ENCODE measurements at places on chromosomes 12 and 14.

GRCh38 chr14:103748534-103748857 lies 32.9 kb downstream of the ZFYVE21 start:
- no peak for DNase-seq

- DNase-seq, result no peak
These were observed 152.3 kb upstream of the DAAM1 start for GRCh38 chr14:59036134-59036533.

- no peak for DNase-seq
These were observed 34.6 kb upstream of the ANKRD9 start for GRCh38 chr14:102544046-102544746.

- no peak for DNase-seq
These were observed 19.1 kb upstream of the PGF start for GRCh38 chr14:74974364-74975058.

DNA sequence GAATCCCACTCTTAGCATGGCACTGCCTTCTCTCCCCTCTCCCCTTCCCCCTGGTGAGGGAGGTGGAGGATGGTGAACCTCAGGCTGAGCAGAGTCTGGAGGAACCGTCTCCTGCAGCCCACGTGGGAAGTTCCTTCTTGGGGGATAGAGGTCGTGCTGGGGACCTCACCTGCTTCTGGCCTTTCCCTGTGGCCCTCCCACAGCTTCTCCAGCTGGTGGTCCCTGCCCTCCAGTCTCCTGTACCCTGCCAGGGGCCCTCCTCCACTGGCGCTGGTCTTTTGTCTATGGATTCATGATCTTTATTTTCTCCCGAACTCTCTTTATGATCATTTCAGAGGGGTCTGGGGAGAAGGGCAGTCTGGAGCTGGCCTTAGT lies 9.0 kb upstream of the MTA1 start:
- no peak for DNase-seq

DNA sequence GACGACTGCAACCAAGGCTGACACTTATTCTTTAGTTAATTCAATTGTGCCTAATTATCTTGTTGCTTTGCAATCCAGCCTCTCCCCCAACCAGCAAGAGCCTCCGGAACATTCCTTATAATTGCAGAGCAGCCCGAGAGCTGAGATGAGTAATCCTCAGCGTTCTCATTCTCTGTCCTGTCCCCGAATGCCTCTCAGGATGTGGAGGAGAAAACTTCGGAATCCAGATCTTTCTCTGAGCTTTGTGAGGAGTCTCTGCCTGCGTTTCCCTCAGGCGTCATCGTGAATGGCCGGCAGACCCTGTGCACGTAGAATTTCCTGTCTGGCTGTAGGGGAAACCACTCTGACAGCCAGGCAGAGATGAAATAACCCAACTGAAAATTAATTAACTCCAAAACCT lies 160.5 kb upstream of the DIO3 start:
- no peak for DNase-seq

- no peak for DNase-seq
These were observed 93.5 kb upstream of the MED13L start for GRCh38 chr12:116370886-116371580.

DNA sequence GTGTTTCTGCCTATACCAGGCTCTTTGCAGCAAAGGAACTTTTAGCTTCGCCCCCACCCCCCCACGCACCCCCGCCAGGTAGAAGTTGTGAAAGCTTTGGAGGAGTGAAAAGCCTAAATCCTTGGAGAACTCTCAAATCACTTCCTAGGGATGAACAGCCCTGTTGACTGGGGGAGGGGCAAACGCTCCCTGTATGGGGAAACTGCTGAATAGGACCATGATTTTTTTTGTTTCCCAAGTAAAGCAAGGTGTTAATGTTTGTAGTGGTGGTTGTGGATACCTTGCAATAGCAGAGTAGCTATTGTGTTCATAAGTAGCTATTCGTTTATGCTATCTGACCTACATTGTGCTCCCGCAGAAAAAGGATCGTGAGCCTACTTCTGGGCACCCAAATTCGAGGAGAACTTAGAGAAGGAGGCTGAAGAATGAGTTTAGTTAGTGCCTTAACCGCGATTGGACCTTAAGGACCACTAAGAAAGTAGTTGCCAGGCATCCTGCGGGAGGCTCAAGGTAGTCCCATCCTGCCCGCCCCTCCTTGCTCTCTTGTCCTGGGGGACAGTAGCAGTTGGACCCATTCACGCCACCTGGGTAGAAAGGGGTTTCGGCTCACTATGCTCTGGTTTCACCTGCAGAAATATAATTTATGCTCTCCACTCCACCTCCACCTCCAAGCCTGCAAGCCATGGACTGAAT lies 901 bp upstream of the NFKBIA start:
- no peak for DNase-seq

DNA sequence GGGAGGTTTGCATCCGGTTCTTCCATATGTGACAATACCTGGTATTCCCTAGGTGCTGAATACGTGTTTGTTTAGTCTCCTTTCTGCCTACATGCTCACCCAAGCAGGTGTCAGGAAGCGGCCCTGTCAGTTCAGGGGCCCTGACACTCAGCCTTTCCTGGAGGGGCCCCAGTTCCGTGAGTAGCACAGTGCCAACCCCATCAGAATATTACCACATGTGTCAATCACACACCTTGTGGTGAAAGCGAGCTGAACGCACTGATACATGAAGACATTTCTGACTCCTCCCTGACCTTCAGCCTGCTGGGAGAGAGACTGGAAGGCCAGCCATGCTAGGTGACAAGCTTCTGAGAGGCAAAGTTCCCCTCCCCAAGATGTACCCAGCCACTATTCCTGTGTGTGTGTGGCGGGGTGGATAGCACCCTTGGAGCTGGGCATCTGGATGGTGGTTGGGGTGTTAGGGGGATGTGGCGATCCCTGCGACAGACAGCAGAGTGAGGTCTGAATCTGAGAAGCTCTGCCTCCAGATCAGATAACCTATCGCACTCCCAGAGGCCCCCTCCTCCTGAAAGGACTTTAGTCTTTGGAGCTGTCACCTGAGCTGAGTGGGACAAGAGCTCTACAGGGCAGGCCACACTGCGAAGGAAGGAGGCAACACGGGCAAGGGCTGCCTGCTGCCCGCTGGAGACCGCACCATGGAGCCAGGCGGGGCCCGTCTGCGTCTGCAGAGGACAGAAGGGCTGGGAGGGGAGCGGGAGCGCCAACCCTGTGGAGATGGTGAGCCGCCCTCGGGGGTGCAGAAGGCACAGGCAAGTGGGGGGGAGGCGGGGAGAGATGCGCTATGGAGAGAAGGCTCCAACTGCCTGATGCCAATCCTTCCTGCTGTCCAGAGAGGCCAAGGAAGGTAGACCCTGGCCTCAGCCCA lies at the start of gene SOAT2:
Gene SOAT2 (plus strand): TSS at position 604 of the 925 bp plus-strand sequence. CDS start 92 bp downstream, at position 696.
- no peak for DNase-seq

DNA sequence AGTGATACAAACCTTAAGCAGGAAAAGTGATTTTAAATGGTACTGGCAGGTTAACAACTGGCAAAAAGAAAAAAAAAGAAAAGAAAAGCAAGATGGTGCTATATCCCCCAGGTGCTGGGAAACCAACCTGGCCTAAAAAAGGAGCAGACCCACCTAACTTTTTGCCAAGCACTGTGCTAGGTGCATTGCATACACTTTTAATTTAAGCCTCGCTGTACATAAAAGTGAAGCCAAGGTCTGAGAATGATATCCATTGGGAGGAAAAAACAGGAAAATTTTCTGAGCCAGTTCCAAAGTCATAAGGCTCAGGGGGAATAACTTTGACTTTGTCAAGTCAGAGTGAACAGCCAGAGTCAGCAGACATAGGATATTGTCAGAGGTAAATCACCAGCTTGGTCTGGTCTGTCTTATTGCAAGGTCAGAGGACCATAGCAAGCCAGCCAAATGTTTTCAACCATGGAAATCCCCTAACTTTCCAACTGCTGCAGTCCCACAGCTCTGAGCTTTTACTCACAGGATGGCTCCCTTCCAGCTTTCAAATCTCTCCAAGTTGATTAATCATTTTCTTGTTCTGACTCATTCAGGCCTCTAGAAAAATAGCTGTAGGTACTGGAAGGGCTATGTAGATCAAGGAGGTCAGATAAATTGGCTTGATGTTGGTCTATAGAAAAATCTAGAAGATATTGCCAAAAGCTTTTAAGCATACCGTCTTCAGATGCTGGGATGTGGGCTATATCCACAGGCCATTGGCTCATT lies 412.9 kb downstream of the RAD51B start:
- DNase-seq, result no peak

DNA sequence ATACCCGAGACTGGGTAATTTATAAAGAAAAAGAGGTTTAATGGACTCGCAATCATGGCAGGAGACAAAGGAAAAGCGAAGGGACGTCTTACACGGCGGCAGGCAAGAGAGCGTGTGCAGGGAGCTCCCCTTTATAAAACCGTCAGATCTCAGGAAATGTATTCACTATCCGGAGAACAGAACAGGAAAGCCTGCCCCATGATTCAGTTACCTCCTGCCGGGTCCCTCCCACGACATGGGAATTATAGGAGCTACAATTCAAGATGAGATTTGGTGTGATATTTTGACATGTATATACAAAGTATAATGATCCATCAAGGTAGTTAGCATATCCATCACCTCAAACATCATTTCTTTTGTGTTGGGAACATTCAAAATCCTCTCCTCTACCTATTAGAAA lies 2.3 kb upstream of the CDCA4 start:
- DNase-seq, result no peak

GRCh38 chr12:14366209-14367039 lies 942 bp downstream of the ATF7IP start:
- no peak for DNase-seq

GRCh38 chr12:52903855-52904508 lies 894 bp downstream of the KRT8 start:
- no peak for DNase-seq

- no peak for DNase-seq
These were observed 38.6 kb upstream of the TPH2 start for GRCh38 chr12:71900091-71900490.

GRCh38 chr12:124993626-124994436 lies at the start of gene BRI3BP:
Gene BRI3BP, plus strand, starts transcription at chr12:124993645. Its CDS starts 146 bp downstream, at chr12:124993791.
- DNase-seq, result no peak

DNA sequence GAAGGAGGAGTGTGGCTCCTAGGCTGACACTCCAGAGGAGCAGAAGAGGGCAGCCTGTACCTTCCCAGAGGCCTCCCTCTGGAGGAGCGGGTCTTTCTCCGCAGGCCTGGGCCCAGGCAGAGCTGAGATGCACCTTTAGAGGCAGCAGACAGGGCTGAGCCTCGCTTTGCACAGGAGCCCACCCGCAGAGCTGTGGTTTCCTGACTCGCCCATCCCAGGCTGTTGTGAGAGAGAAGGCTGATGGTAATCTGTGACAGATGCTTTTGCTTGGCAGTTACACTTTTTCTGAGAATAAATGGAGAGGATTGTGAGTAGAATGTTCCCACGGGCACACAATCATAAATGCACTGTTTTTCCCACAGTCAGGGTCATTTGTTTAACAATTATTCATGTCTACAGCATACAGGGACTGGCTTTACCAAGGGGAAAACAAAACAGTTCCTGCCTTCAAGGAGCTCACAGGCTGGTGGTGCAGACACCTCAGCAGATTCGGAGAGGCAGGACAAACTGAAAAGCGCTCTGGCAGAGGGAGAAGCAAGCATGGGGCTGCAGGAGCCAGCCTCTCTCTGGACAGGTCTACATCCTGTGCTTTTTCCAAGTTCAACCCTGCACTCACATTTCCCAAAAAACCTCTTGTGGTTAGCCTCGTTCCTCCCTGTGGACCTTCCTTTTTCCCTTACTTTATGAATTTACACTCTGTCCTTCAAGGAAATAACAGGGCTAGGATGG lies 13.9 kb downstream of the EVL start:
- no peak for DNase-seq

GRCh38 chr12:133202493-133203343 lies 21.4 kb downstream of the ZNF268 start:
- no peak for DNase-seq

- DNase-seq, result no peak
These were observed 7.3 kb upstream of the TRPV4 start for GRCh38 chr12:109840305-109841074.

DNA sequence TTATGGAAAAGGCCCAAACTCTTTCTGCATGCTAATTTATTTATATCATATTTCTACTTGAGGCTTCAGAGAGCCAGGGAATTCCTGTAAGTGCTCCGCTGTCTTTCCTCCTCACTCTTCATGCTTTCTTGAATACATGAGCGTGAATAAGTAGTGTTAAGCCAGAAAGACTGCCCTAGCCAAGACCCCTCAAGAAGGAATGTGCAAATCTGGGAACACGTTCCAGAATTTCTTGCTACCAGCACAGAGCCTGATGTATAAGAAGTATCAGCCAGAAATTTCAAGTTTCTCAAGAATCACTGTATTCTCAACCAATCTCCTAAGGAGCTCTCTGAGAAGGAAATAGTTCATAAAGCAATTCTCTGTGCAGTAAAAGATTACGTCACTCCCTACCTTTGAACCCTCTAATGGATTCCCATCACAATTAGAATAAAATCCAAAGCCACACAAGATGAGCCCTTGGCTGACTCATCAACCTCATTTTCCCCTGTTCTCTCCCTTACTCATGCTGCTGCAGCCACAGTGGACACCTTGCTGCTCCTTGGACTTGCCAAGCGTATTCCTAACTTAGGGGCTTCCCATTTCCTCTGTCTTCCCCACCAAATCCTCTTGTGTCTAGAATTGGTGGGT lies 6.9 kb upstream of the TSPAN8 start:
- no peak for DNase-seq

DNA sequence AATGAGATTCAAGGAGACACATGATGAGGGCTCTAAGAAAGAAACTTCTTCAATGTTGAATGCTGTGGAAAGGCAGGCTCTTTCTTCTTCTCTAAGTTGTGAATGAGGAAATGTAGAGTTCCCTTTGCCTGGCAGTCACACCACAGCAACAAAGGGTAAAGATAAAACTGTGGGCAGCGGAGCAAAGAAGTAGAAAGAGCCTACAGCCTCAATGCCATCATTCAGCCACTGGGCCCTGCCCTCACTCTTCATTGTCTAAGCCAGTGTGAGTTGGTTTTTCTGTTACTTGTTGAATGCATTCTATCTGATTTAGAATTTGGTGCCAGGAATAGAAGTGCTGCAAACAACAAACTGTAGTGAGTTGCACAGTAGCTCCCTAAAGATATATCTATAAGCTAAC lies 12.2 kb downstream of the SDR9C7 start:
- DNase-seq, result no peak

DNA sequence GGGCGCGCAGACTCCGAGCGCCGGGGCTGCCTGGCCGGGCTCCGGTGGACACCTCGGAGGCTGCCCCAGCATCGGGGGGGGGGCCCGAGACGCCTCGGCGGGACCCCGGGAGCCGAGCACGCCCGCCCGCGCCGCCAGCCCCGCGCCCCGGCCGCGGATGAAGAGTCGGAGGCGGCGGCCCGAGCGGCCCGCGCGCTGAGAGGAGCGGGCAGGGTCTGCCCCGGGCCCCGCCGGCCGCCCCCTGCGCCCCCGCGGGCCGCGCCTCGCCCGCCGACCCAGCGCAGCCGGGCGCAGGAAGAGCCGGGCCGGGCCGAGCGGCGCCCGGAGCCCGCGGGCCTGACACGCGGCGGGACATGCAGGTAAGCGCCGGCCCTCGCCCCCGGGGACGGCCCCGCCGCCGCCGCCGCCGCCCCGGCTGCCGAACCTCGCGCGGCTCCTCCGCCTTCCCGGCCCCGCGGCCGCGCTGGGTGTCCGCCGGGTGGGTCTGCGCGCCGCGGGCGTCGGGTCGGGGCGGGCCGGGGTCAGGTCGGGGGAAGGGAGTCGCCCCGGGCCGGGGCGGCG lies 63.7 kb downstream of the FBXL14 start:
- DNase-seq, result no peak

GRCh38 chr12:120538281-120539156 lies 4.4 kb downstream of the RNF10 start:
- DNase-seq, result no peak

Data from NCI-H1436 treated with DMSO at 0.1 percent for 48 hours (cell line).